ENCODE measurements at places on chromosomes 2 and 18.

DNA sequence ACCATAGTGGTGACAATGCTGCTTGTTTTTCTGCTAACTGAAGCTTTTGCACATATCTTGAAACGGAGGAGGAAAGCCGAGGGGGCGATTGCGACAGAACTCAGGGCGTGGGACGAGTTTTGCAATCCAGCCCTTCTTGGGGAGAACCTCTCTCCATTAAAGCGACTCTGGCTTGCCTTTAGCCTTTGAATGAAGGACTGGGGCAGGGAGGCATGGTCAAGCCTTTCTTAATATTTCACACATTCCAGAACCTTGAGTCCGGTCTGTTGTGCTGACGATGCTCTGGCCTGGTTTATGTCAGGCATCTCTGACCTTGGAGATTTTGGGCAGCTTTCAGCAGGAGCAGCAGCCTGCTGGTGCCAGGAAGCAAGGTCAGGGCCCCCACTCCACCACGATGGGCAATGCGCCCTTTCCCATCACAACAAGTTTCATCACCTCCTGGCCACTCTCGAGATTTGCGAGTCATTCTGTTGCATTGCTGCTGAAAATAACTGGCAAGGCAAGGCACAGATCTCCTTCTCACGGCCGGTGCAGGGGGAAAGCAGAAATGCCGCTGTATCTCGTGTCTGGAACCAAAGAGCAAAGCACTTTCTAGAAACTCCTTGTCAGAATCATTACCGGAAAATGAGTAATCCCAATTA, 10.8 kb downstream of the EMILIN2 start:
- DNase-seq = no peak
- H3K4me1 ChIP-seq = no peaks in the 10 kb centered on the region
- no peaks in the 10 kb centered on the region for H3K27me3 ChIP-seq
- no peaks in the 10 kb centered on the region for H3K36me3 ChIP-seq
- H3K4me3 ChIP-seq = no peak overlapping the region
- no peak overlapping the region for H3K27ac ChIP-seq

DNA sequence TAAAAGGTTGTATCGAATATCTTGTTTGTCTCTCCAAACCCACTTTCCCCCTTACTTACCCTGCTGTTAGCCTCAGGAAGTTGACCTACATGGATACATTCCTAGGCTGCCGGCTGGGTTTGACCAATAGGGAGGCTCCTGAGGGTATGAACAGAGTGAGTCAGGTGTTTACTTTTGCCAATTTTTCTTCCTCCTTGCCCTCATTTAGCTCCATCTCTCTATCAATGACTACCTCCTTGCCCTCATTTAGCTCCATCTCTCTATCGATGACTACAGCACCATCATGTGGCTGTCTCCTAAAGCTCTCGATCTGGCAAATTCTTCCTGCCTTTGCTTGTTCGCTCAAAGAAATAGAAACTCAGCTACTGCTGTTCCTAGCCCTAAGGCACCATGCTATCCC, 571.9 kb upstream of the CRIM1 start:
- no peaks in the 10 kb centered on the region for H3K36me3 ChIP-seq
- no peak overlapping the region for H3K27ac ChIP-seq
- DNase-seq = no peak
- H3K27me3 ChIP-seq = no peaks in the 10 kb centered on the region

GRCh38 chr2:8656160-8656641, 25.7 kb upstream of the ID2 start:
- H3K27ac ChIP-seq = no peak overlapping the region
- H3K4me1 ChIP-seq = peaks cover 2% of the 10 kb centered on the region
- no peaks in the 10 kb centered on the region for H3K36me3 ChIP-seq
- H3K27me3 ChIP-seq = no peaks in the 10 kb centered on the region
- H3K4me3 ChIP-seq = no peak overlapping the region

- no peaks in the 10 kb centered on the region for H3K4me1 ChIP-seq
- no peak for DNase-seq
- H3K27ac ChIP-seq = no peak overlapping the region
- H3K27me3 ChIP-seq = no peaks in the 10 kb centered on the region
- no peak overlapping the region for H3K4me3 ChIP-seq
These were observed 66.7 kb downstream of the ZC3H6 start for GRCh38 chr2:112342067-112342550.

GRCh38 chr2:174312581-174313234, 22.0 kb upstream of the SP9 start:
- DNase-seq = no peak
- H3K4me3 ChIP-seq = no peak overlapping the region
- H3K27me3 ChIP-seq = no peaks in the 10 kb centered on the region
- H3K4me1 ChIP-seq = no peaks in the 10 kb centered on the region
- no peak overlapping the region for H3K27ac ChIP-seq
- H3K36me3 ChIP-seq = no peaks in the 10 kb centered on the region

GRCh38 chr2:15557887-15558311, 3.2 kb downstream of the NBAS start:
- H3K36me3 ChIP-seq = peaks cover 2% of the 10 kb centered on the region
- 0 out of 2 replicates have a peak, but pooled peaks cover 2% of the 10 kb centered on the region for H3K4me1 ChIP-seq
- DNase-seq = no peak
- H3K27me3 ChIP-seq = no peaks in the 10 kb centered on the region
- H3K27ac ChIP-seq = no peak overlapping the region

DNA sequence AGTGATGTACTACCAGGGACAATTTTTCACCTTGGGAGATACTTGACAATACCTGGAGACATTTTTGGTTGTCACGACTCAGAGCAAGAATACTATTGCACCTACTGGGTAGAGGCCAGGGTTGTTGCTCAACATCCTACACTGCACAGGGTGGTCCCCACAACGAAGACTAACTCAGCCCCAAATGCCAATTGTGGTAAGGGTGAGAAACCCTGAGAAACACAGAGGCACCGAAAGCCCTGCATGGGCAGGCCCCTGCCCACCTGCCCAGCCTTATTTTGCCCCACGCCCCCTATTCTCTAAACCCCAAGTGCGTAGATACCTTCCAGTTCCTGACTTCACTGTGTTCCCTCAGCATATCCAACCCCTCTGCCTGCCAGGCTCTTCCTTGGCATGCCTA, 163.1 kb upstream of the PKDCC start:
- H3K36me3 ChIP-seq = no peaks in the 10 kb centered on the region
- no peak for DNase-seq
- H3K27ac ChIP-seq = no peak overlapping the region
- H3K27me3 ChIP-seq = 0 out of 2 replicates have a peak, but pooled peaks cover 4% of the 10 kb centered on the region
- H3K4me1 ChIP-seq = no peaks in the 10 kb centered on the region
- no peak overlapping the region for H3K4me3 ChIP-seq

DNA sequence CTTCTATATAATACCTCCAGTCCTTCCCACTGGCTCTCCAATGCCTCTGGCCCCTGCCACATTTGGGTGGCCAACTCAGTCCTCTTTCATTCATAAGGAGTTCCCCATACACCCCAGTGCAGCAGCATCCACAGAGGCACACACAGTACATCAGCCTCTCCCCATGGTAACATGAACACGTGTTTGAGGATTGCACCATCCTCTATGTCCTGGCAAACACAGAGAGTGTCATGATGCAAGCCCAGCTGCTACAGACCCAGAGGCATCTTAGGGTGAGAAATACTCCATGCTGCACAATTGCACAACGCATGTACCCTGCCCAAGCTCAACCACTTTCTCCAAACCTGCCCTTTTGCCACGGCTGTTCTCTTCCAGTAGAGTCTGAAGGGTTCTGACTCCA, 11.5 kb downstream of the IGFBP5 start:
- H3K27ac ChIP-seq = no peak overlapping the region
- no peaks in the 10 kb centered on the region for H3K36me3 ChIP-seq
- DNase-seq = no peak
- H3K4me1 ChIP-seq = peaks cover 10% of the 10 kb centered on the region
- no peak overlapping the region for H3K4me3 ChIP-seq
- no peaks in the 10 kb centered on the region for H3K27me3 ChIP-seq

DNA sequence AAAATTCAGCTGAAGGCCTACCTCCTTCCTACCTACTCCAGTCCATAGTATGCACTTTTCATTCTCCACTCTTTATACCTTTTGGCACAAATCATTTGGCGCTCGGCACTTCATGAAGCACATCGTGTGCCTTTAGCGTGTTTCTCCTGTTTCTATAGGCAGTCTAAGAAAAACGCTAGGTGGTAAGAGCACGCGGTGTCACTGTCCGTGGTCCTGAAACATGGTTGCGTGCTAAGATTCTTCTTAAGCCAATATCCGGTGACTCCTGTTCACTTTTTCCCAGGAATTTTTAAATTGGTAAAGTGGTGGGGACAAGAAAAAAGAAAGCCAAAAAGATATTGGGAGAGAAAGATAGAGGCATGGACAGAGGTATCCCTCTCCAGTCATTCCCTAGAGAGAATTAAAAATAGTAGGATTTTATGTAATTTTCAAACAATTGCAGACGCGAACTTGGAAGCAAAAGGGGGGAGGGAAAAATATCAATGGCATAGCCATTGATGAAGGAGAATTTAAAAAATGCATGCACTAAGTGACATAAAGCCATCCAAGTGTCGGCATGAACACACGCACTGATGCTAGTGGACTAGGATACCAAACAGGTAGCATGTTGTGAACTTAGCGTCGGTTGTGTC, 1.4 kb upstream of the CTNNA2 start:
- DNase-seq = no peak
- no peak overlapping the region for H3K27ac ChIP-seq
- H3K27me3 ChIP-seq = no peaks in the 10 kb centered on the region
- no peak overlapping the region for H3K4me3 ChIP-seq
- no peaks in the 10 kb centered on the region for H3K36me3 ChIP-seq
- no peaks in the 10 kb centered on the region for H3K4me1 ChIP-seq

- no peaks in the 10 kb centered on the region for H3K36me3 ChIP-seq
- H3K27ac ChIP-seq = no peak overlapping the region
These were observed 80.5 kb upstream of the HPCAL1 start for GRCh38 chr2:10221976-10222870.
